ENCODE measurements at places on chromosomes 4 and X.

GRCh38 chr4:3317011-3317655 lies 24.3 kb downstream of the RGS12 start:
- no peak for DNase-seq

DNA sequence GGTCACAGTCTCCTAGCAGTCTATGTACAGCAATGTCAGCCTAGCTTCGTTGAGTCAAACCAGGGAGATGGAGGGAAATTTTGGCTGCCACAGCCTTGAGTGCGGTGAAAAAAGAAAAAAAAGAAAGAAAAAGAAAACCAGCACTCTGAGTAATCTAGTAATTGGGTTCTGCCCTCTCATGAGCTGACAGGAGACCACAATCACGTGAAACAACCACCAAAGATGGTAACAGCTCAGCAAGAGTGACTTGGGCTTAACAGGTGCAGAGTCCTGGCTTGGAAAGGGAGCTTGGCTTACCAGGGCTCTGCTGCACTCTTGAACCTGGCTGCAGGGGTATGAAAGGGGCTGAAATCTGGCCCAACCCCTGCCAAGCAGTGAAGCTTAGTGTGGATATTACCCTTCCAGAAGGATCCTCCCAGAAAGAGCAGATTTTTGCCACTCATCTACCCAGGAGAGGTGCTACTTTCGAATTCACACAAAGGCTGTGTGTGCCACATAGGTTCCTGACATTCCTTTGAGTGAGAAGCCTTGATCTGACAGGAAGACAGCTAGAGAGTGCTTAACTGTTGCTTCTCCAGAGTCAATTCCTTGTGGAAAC lies 350.3 kb downstream of the PTTG2 start:
- DNase-seq: peak; percentile 79

- no peak for DNase-seq
Observed at GRCh38 chr4:7941111-7941964, 1.7 kb upstream of the AFAP1 start.

DNA sequence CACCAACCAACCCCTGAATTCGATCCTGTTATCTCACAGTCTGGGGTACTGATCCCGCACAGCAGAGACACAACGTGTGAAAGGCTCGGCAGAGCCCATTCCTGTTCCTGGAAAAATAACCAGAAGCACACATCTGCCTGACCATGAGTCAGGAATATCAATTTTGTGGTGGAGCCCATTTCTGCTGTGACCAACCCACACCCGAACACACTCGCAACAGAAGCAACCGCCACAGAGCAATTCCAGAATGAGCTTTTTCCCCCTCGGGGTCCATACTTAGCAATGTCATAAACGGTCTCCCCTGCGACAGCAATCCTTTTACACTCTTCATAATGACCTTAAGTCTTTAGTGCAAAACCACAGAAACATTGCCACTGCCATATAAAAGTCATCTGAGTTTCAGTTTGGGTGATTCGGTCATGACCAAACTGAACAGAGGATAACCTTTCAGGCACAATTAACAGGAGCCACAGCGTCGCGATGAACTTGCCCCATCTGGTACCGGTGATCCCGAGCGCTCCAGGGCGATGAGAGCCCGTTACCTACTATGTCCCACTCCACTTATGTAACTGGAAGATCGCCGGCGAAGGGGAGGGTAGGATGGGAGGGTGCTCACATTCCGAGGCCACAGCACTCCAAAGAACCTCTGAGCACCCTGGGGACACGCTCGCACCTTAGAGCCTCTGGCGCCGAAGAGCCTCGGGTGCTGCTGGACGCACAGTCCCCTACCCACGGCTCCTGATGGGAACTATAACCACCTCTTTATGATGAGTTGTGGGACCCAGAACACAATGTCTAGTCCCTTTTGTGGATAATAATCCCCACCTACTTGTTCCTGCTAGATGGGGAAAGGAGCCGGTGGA lies 1.1 kb downstream of the MECP2 start:
- DNase-seq: peak; percentile 27

Measured in CD4-positive, alpha-beta T cell treated with Interleukin-12 subunit alpha and Interleukin-12 subunit beta, for 1 hour (primary cell).